Myocyte (in vitro differentiated cells): ENCODE measurements at places on chromosomes 5 and 9.

DNA sequence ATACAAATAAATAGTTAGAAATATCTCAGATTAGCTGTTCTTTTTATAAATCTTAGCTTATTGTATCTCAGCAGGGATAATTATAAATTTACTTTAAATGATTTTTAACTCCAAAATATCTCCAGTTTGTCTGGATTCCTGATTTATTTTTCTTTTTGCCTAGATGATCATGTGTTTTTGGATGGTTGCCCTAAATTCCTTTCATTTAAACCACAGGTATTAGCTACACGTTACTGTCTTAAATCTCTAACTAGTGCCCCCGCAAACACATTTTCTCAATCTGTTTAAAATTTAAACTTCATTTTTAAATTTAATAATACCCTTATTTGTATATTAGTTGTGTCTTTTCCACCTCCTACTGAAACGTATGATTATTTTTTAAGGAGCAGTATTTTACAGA is 5.6 kb downstream of the FER start:
- peak; percentile 15 for DNase-seq

DNA sequence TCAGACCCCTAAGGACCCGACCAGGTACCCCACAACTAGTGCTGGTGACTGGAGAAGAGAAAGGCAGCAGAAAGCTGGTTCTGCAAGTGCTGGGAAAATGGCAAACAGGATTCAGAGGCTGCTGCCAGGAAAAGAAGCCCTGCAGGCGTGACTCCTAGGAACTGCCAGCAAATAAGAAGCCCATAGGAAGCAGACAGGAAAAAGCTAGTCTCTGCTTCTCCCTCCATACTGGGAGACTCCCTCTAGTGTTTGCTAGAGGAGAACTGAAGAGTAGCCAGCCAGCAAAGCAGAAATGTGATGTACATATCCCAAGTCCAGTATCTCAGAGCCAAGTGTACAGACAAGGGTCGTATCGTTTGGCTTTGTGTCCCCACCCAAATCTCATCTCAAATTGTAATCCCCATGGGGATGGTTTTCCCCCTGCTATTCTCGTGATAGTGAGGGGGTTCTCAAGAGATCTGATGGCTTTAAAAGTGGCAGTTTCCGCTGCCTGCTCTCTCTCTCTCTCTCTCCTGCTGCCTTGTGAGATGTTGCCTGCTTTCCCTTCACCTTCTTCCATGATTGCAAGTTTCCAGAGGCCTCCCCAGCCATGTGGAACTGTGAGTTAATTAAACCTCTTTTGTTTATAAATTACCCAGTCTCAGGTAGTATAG is 38.1 kb upstream of the TUSC1 start:
- DNase-seq: no peak

- DNase-seq: peak; percentile 11
Measured at GRCh38 chr5:28779161-28779754, 1740.9 kb upstream of the CDH9 start.

DNA sequence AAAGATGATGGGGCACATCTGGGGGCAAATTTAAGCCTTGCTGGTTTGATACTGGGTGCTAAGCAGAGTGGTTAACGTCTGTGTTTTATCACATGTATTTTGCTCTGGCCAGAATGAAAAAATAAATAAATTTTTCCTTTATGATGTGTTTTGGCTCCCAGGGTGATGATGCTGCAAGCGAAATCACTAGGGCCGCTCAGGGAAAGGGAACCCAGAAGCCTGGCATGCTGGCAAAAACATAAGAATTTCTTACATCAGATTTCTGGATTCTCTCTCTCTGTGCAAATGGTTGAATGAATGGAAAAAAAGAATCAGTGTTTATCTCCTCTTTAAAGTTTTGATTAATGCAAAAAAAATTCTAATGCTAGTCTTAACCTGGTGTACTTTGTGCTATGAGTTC is 1975.2 kb upstream of the C9orf72 start:
- no peak for DNase-seq

GRCh38 chr9:26947736-26948135 is 694 bp upstream of the PLAA start:
- DNase-seq: no peak

DNA sequence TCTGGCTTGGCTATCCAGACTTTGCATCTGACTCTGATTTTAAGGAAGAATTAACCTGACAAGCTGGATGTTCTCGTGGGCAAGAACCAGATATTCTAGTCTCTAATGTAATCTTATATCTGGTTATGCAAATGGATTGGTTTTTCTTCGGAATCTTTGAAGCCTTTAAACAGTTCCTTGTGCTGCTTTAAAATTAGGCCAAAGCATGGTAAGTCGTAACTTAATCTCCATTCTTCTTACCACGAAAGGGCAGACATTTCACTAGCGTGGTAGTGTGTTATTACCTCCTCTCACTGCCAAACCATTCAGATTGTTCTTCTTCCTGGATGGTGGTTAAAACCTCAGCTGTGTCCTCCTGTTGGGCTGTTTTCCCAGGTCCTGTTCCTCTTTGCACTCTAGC is 34.1 kb upstream of the TTC23L start:
- peak; percentile 88 for DNase-seq

- no peak for DNase-seq
Measured at GRCh38 chr5:178350361-178351220, 118.0 kb upstream of the PHYKPL start.

- DNase-seq: peak; percentile 57
Measured at GRCh38 chr5:176413255-176413565, 3.1 kb downstream of the CLTB start.

DNA sequence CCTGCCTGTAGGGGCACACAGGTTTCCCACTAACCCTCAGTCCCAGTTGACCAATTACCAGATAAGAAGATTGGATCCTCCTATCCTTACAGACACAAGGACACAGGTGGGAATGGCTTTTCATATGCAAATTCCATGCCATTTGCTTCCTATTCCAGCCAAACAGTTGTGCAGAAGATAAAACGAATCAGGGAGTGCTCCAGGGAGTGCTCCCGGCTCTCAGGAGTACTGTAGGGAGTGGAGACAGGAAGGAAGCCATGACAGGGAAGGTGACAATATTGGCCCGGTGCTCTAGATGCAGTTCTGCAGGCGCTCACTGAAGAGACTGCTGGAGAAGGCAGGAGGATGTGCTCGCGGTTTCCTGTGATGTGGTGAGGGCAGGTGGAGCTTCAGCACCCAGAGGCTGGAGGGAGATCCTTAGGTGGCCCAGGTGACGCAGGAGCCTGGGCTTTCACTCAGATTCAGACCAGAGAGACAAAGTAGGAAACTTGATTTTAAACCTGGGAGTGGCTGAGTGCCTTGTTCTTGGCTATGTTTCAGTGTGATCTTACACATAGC is 260.0 kb downstream of the AUH start:
- DNase-seq: no peak

DNA sequence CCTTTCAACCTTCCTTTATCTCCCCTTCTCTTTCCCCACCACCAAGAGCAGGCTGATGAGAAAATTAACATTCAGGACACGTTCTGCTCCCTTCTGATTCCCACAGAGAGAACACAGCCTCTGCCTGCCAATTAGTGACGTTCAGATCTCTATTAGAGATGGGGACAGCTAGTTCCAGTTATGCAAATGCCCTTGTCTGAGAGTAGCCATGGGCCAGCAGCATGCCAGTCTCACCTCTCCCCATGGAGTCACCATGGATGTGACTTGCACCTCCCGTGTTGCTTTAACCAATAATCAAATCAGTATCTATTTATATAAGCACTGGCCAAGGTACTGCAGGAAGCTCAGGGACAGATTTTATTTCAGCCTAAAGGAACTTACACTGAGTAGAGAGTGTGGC is 61.3 kb downstream of the KCNIP1 start:
- DNase-seq: no peak

DNA sequence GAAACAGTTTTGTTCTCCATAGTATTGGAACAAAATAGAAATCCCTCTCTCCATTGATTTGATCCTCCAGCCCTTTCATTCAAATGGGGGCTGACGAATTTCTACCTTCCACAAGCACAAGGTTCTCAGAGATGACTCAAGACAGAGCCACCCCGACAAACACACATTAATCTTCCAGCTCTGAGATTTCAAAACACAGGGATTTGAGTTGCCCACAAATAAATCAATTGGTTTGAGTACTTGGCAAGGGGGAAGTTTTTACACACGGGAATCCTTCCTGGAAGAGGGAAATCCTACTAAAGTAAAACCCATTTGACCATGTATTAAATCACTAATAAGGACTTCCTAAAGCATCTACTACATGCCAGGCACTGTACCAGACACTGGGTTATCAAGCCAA is 5.4 kb downstream of the ADRA1B start:
- DNase-seq: no peak
